ENCODE measurements at places on chromosomes 4 and X.

- DNase-seq: no peak
These were observed 1.5 kb downstream of the SLC10A4 start for GRCh38 chr4:48484494-48485168.

DNA sequence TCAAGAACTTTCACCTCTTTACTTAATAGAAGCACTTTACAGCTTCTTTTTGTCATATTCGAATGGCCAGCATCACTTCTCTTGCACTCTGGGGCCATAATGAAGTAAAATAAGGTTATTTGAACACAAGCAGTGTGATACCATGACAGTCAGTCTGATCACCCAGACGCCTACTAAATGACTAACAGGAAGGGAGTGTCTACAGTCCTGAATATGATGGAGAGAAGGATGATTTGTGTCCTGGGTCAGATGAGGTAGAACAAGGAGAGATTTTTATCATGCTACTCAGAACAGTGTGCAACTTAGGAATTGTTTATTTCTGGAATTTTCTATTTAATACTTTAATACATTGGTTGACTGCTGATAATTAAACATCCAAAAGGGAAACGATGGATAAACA lies 284.2 kb upstream of the F9 start:
- no peak for DNase-seq

DNA sequence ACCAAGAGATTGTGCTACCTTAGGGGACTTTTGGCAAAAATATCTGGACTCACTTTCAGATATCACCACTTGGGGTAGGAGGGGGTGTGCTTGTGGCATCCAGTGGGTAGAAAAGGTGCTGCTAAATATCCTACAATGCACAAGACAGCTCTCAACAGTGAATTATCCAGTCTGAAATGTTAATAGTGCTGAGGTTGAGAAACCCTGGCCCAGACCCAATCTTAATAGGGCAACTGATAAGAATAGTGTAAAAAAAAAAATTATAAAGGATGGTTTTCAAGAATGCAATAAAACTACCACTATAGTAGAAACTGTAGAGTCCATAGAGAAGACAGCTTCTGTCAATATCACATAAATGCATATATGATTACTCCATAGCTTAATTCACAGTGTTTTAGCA lies 185.5 kb downstream of the ZNF330 start:
- no peak for DNase-seq

- DNase-seq: no peak
These were observed 6.3 kb downstream of the TMEM31 start for GRCh38 chrX:103716962-103717361.

DNA sequence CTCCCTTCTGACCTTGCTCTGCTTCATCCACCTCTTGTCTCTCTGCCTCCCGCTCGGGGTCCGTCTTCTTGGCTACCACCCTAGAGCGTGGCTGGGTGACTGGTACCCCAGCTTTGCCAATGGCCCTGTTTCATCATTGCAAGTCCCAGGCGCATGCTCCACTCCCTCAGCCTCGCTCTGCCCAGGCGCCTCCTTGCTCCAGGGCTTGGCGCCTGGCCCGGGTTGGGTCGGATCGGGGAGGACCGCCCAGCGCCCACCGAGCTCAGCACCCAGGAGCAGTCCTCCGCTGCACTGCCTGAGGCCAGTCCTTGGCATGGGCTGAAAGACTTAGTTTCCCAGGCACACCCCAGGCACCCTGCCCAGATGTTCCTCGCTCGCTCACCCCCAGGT lies 577 bp downstream of the BGN start:
- DNase-seq: no peak

- no peak for DNase-seq
These were observed 35.9 kb downstream of the MAGEA1 start for GRCh38 chrX:153214934-153215333.

GRCh38 chr4:57374866-57375595 lies 264.8 kb upstream of the IGFBP7 start:
- no peak for DNase-seq

DNA sequence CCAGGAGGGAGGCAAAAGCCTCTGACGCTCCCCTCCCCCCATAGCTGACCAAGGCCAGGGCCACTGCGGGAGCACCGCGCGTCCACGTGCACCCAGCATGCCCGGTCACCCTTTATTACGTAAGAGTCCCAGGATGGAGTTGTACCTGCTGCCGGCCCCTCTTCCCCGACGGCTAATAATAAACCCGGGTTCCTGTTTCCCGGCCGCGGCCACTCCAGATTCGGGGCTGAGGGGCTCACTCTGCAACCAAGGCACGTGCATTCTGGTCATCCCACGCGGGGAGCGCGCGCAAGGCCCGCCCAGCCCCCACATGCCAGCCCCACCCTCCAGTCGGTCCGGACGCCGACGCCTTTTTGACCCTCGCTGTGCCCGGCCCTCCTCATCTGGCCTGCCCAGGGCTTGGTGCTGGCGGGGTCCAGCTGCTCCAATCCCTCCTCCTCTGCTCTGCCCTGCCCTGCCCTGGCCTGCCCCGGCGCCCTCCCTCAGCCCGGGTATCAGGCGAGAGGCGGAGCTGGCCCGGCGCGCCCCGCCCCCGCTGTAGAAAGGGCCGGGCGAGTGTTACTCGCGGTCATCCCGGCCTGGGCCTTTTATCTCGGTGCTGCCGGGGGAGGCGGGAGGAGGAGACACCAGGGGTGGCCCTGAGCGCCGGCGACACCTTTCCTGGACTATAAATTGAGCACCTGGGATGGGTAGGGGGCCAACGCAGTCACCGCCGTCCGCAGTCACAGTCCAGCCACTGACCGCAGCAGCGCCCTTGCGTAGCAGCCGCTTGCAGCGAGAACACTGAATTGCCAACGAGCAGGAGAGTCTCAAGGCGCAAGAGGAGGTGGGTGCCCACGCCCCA lies 2.6 kb downstream of the MID1IP1 start:
- DNase-seq: peak; percentile 40

GRCh38 chrX:15016051-15016450 lies 142.8 kb downstream of the MOSPD2 start:
- DNase-seq: no peak

- no peak for DNase-seq
These were observed 106.5 kb upstream of the STOX2 start for GRCh38 chr4:183798301-183799253.

GRCh38 chr4:89723096-89723495 lies 113.9 kb downstream of the SNCA start:
- no peak for DNase-seq

- DNase-seq: no peak
These were observed 186.0 kb downstream of the HHIP start for GRCh38 chr4:144831971-144832370.

GRCh38 chrX:154399527-154400368 lies 1.6 kb downstream of the RPL10 start:
- no peak for DNase-seq
